Esophagus squamous epithelium (tissue), 5 donors: ENCODE measurements at places on chromosomes 16 and 17. TPM values are rescaled to one million over a fixed set of nuclear protein-coding genes. Genes with fewer than 3 reads are reported as not detected.

GRCh38 chr17:20189979-20190378 lies 180.8 kb downstream of the SPECC1 start:
- no peak overlapping the region for H3K4me3 ChIP-seq
- H3K27me3 ChIP-seq: no peaks in the 10 kb centered on the region
- DNase-seq: no peak
- H3K4me1 ChIP-seq: peaks cover 14% of the 10 kb centered on the region
- no peaks in the 10 kb centered on the region for H3K36me3 ChIP-seq

GRCh38 chr16:306911-307370 lies 24.0 kb downstream of the PDIA2 start:
- no peak overlapping the region for H3K27ac ChIP-seq
- H3K4me3 ChIP-seq: no peak overlapping the region
- peaks cover 92% of the 10 kb centered on the region for H3K36me3 ChIP-seq
- H3K27me3 ChIP-seq: no peaks in the 10 kb centered on the region
- no peak for DNase-seq

DNA sequence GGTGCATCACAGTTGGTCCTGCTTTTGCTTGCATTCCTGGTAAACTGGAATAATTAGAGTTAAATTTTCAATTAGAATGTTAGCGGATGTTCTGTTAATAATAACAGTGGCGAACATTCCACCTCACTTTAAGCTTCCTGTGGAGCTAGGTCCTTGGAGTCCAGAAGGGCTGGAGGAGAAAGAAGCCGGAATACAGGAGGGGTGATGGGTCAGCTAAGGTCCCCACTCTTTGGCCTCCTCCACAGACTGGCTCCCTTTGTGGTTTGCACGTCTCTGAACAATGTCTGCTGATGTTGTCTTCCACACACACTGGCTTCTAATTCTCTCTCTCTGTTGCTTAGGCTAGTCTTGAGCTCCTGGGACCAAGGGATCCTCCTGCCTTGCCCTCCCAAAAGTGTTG lies 35.0 kb upstream of the ETV4 start:
- H3K27me3 ChIP-seq: no peaks in the 10 kb centered on the region
- H3K27ac ChIP-seq: peak overlapping the region; percentile 6
- H3K4me3 ChIP-seq: no peak overlapping the region
- peaks cover 26% of the 10 kb centered on the region for H3K4me1 ChIP-seq

DNA sequence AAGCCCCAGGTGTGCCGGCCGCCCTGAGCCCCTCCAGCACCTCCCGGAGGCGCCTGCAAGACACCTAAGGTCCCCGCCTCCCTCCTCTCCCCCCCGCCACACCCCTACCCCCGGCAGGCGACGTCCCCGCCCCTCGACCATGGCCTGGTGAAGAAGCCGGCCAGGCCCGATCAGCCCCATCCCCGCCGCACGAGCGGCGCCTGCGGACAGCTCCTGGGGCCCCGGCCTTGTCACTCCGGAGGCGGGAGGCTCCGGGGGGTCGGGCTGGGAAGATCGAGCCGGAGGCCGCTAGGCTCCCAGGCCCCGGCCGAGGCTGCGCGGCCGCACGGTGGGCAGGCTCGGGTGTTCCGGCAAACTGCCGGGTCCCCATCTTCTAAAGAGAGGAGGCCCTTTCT lies 405 bp upstream of the ACE start:
- no peak for DNase-seq
- H3K4me3 ChIP-seq: peak overlapping the region; percentile 39
- peak overlapping the region; percentile 57 for H3K27ac ChIP-seq

DNA sequence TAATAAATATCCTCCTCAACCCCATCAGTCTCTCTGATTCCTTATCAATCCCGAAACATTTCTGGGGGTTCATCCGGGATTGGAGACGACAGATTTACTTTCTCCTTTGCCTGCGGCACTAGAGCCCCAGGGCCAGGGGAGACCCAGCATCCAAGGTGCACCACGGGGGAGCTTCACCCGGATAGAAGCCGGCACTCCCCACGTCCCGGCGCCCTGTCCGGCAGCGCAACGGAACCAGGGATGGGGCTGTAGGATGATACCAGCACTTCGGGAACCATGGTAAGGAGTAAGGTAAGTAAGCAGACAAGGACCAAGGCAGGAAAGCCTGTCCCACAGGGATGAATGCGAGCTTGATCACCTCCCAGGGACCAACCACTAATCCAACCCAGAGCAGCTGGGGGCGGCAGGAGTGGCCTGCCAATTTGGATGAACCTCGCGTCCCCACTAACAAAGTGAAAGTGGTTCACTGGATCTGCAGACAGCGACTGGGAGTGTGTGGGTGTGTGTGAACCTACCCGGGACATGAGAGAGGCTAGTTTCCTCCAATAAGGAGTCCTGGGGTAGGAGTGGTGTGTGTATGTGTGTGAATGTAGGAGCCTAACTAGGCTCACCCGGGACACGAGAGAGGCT lies 11.9 kb downstream of the POLR3K start:
- H3K4me3 ChIP-seq: no peak overlapping the region
- no peaks in the 10 kb centered on the region for H3K27me3 ChIP-seq
- H3K4me1 ChIP-seq: no peaks in the 10 kb centered on the region

DNA sequence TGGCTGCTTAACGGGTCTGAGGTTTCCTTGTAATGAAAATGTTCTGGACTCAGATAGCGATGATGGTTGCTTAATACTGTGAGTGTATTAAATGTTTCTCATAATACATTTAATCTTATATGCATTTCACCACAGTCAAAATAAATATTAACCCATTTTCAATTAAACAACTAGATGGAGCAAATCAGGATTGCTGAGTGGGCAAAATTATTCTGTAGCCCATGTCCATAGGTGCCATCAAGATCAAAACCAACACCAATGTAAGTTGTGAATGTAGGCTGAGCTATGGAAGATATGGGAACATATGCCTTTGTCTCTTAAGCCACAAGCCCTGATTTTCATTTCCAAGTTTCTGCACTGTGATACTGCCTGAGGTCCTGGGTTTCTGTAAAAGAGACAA lies 572.6 kb upstream of the EEF2KMT start:
- H3K27me3 ChIP-seq: no peaks in the 10 kb centered on the region
- H3K36me3 ChIP-seq: no peaks in the 10 kb centered on the region
- H3K27ac ChIP-seq: no peak overlapping the region
- no peak overlapping the region for H3K4me3 ChIP-seq

GRCh38 chr17:9811537-9811936 lies 10.3 kb downstream of the GSG1L2 start:
- no peaks in the 10 kb centered on the region for H3K27me3 ChIP-seq
- no peaks in the 10 kb centered on the region for H3K36me3 ChIP-seq
- H3K27ac ChIP-seq: no peak overlapping the region
- DNase-seq: no peak

GRCh38 chr16:48106446-48106845 lies 49.3 kb downstream of the ABCC12 start:
- H3K27me3 ChIP-seq: peaks cover 69% of the 10 kb centered on the region
- no peak overlapping the region for H3K4me3 ChIP-seq
- H3K36me3 ChIP-seq: no peaks in the 10 kb centered on the region

GRCh38 chr16:85424260-85425073 lies 188.7 kb upstream of the GSE1 start:
- H3K4me3 ChIP-seq: no peak overlapping the region
- peaks cover 3% of the 10 kb centered on the region for H3K27me3 ChIP-seq
- no peaks in the 10 kb centered on the region for H3K4me1 ChIP-seq
- no peaks in the 10 kb centered on the region for H3K36me3 ChIP-seq

DNA sequence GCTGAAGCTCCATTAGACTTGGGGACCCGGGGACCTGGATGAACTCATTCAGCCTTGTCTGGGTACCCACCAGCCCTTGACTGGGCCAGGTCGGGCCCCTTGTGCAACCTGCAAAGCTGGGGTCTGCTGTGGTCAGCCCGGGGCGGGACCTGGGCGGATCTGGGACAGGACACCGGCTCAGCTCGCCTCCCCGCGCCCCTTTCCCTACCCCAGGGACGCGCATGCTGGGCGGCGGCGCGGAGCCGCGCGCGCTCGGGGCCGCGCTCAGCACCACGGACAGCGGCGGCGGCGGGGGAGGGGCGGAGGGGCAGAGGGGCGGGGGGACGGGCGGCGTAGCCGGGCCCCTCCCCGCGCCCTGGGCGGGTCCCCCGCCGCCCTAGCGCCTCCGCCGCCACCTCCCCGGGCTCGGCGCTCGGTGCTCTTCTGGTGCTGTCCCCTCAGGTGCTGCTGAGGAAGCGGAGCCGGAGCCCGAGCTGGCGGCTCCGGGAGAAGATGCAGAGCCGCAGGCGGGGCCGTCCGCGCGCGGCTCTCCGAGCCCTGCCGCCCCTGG lies 7.4 kb downstream of the ACD start:
- H3K27me3 ChIP-seq: peaks cover 81% of the 10 kb centered on the region
- H3K36me3 ChIP-seq: peaks cover 4% of the 10 kb centered on the region
- no peak for DNase-seq
- no peak overlapping the region for H3K27ac ChIP-seq

- no peak for DNase-seq
- H3K4me1 ChIP-seq: no peaks in the 10 kb centered on the region
- H3K27me3 ChIP-seq: no peaks in the 10 kb centered on the region
Measured at GRCh38 chr16:12330946-12331345, 354.4 kb downstream of the SNX29 start.

Gene AP1G1
- 55.8 TPM for total RNA-seq

Gene DRC3
- 1.7 TPM for total RNA-seq
